Occipital lobe (tissue), 3 donors: ENCODE measurements at places on chromosomes 7 and 10. TPM values are rescaled to one million over a fixed set of nuclear protein-coding genes. Genes with fewer than 3 reads are reported as not detected.

DNA sequence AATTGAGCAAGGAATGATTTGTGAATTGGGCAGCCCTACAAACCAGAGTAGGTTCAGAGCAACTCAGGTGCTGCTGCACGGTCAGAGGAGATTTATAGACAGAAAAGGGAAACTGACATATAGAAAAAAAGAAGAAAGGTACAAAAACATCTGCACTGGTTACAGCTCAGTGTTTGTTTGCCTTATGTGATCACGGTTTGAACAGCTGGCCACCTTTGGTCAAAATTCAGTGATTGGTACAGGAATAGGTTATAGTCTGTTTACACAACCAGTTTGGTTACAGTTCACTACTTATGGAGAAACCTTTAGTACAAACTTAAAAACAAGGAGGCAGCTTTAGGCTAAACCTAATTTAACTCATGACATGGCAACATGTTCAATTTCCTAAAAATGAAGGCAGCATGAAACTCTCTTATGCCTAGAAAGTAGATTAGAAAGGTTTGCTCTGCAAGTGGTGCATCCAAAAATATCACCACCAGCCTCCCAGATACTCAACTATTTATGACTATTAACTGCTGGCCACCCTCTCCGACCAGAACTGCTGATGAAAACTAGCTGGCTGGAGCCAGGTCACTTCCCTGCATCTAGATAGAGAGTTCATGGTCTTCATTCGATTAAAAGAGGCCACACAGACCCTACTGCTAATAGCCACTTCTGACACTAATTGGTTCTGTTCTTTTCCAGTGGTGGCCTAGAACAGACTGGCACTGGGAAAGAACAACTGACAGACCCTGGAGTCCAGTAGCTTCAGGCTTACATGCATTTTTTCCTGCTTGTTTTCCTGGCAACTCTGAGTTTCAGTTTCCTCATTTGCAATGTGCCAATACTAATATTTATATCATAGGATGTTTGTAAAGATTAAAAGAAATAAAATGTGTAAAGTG is 548.0 kb downstream of the CCSER2 start:
- DNase-seq = no peak

DNA sequence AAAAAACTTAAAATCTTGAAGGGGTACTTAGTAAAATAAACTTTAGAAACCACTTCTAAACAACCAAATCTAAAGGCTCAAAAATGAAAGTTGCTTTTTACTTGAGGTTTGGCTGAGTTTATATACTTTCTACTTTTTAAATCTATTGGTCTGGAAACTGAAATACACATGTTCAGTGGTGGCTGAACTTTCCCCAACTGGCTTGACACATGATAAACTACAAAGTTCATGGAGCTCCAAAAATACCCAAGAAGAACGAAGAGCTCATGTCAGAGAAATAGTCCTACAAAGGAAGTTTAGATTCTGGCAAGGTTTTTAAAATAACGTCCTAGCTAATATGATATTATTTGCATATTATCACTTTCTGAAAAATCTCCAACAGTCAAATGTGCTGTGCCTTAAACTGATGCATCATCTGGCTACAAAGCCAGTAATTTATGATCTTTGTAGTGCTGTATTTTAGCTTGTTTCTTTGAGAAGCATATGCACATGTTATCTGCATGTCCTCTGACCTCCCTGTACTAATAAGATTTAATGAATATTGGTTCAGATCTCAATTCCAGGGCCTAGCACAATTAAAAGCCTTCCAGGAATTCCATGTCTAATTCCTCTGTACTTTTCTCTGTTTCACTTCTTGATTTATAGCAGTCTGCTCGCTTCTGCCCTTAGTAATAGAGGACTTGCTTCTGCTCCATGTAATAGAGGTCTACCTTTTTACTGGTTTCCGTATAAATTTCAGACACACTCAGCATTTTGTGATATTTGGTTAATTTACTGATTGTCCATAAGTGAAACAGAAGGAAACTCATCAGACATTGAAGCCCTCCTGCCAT is 28.2 kb downstream of the SEMA3C start:
- DNase-seq = no peak

DNA sequence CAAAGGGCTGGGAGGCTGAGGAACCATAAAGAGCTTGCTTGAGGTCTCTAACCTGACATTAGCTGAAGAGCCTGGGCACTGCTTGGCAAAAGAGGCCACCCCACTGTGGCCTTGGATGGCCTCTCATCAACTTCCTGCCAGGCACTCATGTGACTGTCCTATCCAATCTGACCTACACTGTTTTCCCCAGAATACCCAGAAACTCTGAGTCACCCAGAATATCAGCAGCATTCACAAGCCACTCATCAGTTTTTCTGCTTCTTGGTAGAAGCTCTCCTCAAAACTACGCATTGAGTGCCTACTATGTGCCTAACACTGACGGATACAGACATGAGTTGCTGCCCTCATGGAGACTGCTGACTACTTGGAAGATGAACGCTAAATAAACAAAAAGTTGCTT is 4.1 kb upstream of the NT5C2 start:
- no peak for DNase-seq

The RAB19 gene
- total RNA-seq = not detected

DNA sequence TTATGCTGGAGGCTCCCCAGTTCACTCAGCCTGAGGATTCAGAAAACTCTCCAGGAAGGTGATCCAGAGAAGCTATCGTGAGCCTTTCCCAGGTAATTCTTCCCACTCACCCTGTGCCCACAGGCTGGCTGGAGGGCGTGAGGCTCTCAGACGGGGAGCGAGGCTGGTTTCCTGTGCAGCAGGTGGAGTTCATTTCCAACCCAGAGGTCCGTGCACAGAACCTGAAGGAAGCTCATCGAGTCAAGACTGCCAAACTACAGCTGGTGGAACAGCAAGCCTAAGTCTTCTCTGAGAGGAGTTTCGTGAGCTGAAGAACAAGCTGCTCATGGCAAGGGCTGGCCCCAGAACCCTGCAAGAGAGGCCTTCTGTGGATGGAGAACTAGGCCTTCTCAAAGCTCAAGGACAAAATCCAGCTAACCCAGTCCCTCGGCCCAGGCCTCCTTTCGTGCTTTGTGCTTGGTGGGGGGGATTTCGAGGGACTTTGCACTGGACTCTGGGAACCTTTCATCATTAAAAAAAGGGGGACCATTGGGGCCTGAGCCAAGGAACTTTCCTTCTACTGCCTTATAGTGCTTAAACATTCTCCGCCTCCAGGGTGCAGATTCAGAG is 23.6 kb downstream of the NOBOX start:
- DNase-seq = no peak

The LIPM gene
- not detected for total RNA-seq

DNA sequence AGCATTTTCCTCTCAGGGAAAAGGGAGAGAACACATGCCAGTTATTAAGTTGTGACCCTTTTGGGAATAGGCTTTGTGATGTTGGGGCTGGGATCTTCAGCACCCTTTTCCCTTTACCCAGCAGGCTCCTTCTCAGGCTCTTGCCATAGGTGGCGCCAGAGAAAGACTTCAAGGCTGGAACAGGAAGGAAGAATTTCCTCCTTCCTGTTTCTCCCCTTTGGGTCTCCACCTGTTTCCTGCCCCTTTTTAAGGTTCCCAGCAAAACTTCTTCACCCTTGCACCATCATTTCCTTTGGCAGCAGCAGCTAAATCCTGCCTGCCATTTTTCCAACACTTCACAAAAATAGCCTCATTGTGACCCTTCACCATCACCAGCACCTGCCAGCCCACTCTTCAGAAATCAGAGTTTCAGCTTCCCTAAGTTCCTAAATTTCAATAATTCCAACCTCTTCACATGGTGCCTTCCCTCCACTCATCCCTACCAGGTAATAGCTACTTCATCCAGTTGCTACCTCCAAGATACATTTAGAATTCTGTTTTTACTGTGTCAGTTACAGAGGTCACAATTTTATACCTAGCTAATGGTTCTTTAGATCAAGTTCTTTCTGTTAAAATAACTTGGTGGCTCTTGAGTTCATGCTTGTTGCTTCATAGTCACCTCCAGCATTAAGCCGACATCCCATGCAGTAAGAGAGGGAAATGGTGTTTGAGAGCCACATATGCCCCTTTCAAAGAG is 22.4 kb upstream of the FOXK1 start:
- DNase-seq = no peak

- no peak for DNase-seq
These were observed 82.5 kb downstream of the ZNF365 start for GRCh38 chr10:62456611-62457101.

The CCL24 gene
- total RNA-seq = not detected

The FAM25A gene
- not detected for total RNA-seq

- DNase-seq = no peak
These were observed 129.4 kb downstream of the SFMBT2 start for GRCh38 chr10:7281429-7281828.

The WNT16 gene
- 1.2 TPM for total RNA-seq

DNA sequence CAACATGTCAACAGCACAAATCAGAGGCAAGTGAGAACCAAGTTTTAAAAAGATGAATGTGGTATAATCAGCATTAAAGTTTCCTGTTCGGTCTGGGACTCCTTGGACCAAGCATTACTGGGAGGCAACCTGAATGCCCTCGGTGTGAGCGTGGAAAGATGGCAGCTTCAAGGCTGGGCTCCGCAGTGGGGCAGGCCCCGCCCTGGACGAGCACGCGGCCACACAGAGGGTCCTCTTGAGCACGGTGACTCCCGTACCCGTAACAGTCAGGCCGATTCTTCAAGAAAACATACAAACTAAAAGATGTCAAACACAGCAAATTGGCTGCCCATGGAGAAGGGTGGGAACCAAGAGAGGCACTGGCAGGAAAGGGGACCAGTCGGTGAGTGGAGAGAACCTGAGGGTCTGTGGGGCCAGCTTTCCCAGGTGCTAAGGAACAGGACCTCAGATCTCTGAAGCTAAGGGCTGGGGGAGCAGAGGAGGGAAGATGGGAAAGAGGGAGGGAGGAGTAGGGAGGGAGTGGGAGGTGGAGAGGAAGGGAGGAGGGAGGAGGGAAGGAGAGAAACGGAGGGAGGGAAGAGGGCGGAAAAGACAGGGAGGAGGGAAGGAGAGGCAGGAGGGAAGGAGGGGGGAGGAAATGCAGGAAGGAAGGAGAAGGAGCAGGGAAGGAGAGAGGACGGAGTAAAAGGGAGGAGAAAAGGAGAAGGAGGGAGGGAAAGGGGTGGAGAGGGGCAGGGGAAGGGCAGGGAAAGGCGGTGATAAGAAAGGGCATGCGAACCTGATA is 71.2 kb upstream of the FAM20C start:
- no peak for DNase-seq

GRCh38 chr10:43689618-43689954 is 40.9 kb upstream of the ZNF32 start:
- DNase-seq = no peak

DNA sequence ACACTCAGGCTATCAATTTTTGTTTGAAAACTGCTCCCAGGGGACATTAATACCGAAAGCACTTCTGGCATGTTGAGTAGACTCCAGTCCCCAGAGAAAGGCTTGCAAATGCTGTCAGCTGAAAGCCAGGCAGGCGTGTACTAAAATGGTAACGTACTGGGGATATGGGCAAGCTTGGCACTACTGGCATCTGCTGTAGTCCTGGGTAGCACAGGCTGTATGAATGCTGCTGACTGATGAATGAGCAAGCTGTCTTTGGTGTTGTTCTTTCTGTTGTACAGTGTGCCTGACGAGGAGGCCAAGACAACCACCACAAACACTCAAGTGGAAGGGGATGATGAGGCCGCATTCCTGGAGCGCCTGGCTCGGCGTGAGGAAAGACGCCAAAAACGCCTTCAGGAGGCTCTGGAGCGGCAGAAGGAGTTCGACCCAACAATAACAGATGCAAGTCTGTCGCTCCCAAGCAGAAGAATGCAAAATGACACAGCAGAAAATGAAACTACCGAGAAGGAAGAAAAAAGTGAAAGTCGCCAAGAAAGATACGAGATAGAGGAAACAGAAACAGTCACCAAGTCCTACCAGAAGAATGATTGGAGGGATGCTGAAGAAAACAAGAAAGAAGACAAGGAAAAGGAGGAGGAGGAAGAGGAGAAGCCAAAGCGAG is 53.5 kb upstream of the AGBL3 start:
- no peak for DNase-seq

- DNase-seq = no peak
These were observed 24.2 kb upstream of the DDC start for GRCh38 chr7:50589364-50589763.

DNA sequence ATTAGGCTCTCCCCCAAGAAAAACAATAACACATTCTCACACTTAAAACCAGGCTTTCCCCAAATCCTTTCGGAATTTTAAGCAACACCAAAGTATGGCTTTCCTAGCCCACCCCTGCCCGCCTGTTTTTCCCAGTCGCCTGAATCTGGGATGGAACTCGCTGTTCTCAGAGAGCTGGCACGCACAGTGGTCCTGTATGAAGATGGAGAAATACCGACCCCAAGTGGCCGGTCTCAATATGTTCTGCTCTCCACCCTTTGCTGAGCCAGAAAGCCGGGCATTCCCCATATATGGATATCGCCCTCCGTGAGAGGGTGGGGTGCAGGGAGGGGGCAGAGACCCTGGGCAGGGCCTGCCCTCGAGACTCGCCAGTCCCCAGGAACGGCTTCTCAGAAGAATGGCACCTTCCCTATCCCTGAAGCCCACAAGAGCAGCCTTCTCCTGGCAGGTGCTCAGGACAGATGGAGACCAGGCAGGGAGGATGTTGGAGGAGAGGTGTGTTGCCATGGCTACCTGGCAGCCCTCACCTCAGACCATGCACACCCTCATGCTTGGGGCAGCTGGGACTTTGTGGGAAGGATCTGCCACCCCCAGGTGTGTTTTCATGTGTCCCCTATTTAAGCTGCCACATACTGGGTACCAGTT is 3.4 kb downstream of the TACR2 start:
- DNase-seq = peak; percentile 59

DNA sequence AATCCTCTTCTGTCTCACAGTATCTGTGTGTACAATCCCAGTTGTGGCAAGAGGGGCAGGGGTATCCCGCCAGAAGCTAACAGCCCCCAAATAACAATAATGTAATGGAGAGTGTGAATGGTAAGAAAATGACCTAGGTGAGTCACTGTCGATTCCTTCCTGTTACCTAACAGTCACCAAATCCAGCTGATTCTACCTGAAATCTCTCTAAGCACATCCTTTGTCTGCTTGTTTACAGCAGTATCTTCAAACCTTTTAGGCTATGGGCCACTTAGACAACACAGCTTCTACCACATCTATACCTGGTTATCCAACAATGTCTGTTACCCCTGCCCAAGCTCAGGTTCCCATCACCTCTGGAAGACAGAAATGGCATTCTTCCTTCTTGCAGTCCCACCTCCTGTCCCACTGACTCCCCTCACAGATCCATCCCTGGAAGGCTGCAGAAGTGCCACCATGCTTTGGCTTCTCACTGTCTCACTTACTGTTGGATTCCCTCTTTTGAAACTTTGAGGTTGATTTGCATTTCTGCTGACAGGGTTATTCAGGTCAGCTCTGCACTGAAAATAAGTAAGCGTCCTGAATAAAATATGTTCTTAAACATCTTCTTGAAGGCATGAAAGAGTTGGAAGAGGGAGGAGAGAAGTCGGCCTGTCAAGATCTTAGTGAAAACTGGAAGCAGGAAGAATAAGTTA is 13.1 kb downstream of the PIP4K2A start:
- no peak for DNase-seq
